Fibroblast of the aortic adventitia (primary cell): ENCODE measurements at places on chromosomes 12 and 14. TPM values are rescaled to one million over a fixed set of nuclear protein-coding genes. Genes with fewer than 3 reads are reported as not detected.

GRCh38 chr14:22200977-22201605 lies 387.9 kb downstream of the DAD1 start:
- DNase-seq: peak; percentile 27

Gene HOXC12
- total RNA-seq: not detected in 2 replicates

Gene GPR137C
- total RNA-seq: 0.49 and 1.7 TPM in 2 replicates

- peak; percentile 40 for DNase-seq
These were observed 74.4 kb downstream of the ARMH4 start for GRCh38 chr14:58077621-58078020.

DNA sequence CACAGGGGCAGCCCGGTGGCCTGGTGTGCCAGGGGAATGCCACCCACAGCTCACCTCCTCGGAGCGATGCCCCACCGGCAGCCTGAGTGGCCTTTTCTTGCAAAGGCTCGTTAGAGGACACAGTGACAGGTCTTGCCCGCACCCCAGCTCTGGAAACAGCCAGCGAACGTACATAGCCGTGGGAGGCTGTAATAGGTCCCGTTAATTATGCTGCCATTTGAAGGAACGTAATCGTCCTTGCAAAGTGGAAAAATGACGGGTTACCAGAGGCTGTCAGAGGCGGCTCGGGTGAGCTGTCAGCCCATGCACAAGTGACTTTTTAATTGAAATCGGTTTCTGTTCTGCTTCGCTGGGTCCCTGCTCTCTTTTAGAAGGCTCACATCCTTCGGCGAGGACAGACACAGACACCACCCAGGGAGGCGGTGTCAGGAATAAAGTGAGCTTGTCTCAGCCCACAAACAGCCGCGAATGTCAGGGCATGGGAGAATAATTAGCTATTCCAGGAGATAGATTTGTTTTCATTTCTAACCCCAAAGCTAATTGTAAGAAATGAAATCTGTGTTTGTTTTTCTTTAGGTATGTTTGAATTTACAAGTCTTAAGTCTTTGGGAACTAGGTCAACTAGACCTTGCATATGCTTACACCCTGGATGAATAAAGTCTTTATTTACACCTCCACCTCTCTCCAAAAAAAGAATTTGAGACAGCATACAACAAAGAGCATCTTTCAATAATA lies 77.2 kb upstream of the RFLNA start:
- no peak for DNase-seq

DNA sequence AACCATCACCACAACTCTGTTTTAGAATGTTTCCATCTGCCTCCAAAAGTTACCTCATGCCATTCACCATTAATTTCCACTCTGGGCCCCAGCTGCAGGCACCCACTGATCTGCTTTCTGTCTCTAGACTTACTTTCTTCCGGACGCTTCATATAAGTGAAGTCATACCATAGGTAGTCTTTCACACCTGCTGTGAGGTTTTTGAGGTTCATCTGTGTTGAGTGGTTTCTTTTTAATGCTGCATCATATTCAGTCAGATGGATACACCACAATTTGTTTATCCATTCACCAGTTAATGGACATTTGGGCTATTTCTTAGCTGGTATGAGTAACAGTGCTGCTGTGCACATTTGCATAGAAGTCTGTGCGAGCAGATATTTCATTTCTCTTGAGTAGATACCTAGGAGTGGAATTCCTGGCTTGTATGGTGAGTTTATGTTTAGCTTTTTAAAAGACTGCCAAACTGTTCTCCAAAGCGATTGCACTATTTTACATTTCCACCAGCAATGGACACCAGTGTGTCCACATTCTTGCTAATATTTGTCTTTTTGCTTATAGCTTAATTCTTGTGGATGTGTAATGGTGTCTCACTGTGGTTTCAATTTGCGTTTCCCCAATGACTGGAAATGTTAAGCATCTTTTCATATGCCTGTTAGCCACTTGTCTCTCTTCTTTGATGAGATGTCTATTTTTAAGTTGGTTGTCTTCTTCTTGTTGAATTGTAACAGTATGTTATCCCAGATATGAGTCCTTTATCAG lies 48.3 kb downstream of the ZFYVE21 start:
- no peak for DNase-seq

Gene MYG1
- 34.8 and 39.5 TPM in 2 replicates for total RNA-seq

Gene CLEC4A
- 0.45 TPM in 1 of 2 replicates, not detected in the other for total RNA-seq

DNA sequence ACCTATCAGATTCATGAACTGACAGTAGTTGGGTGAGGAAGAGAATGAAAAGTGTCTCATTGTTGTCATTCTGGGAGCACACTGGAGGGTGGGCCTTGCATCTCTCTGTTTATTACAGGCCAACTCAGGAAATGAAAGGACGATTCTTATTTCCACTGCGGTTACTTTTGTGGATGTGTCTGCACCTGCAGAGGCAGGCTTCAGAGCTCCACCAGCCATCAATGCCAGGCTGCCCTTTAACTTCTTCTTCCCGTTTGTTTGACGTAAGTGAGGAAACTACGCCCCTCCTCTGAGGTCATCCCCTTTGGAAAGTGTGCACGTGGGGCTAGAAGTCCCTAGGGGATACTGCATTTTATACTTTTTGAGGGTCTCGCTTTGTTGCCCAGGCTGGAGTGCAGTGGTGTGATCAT lies 33.7 kb downstream of the TCTN1 start:
- DNase-seq: no peak

DNA sequence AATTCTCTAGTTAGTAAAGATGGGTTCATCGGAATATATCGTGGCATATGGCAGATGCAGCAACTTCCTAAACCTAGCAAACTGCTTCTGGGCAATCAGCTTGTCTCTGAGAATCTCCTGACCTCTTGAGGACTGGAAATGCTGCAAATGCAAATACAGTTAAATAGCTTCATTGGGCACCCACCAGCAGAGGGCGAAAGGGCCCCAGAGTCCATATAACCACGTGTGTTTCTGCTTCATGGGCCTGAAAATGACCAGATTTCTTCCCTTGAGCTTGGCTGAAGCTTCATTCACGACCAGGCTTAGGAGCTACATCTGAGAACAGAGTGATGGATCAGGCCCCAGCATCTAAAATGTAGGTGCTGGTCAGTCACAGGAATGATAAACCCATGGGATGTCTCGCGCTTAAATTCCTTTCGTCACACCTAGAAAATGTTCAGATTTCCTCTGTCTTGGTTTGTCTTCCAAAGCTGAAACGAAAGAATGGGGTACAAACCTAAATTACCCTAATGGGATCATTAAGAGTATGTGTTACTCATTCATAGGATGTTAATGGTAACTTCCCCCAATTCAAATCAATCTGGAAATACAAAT lies 1482.5 kb upstream of the TMEM132C start:
- DNase-seq: peak; percentile 52

- no peak for DNase-seq
These were observed 46.6 kb downstream of the PPP2R5C start for GRCh38 chr14:101808020-101808641.

DNA sequence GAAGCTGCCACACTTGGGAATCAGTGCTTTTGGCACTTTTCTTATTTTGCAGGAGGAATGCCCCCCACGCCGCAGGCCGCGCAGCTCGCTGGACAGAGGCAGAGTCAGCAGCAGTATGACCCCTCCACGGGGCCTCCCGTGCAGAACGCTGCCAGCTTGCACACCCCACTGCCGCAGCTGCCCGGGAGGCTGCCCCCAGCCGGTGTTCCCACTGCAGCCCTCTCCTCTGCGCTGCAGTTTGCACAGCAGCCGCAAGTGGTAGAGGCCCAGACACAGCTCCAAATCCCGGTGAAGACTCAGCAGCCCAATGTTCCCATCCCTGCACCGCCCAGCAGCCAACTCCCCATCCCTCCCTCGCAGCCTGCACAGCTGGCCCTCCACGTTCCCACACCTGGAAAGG lies 32.3 kb downstream of the EP400 start:
- no peak for DNase-seq

DNA sequence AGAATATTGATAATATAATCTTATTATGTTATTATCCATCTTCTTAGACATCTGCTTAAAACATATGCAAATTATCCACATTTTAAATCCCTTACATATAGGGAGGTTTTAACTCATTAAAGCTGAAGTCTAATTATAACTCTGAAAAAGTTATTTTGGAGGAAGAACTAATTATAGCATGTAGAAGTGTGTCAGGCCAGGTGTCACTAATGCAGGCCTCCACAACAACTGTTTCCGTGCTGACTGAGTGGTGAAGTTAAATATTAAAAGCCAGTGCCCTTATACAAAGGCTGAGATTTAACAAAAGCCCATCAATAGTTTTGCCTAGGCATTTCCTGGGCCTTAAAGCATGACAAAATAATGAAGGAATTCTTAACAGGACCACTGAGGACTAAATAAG lies 157.4 kb downstream of the LRRK2 start:
- DNase-seq: no peak

- no peak for DNase-seq
These were observed 69.0 kb downstream of the KIF26A start for GRCh38 chr14:104207142-104208014.

Gene KCNH3
- 0.08 and 0.18 TPM in 2 replicates for total RNA-seq

- DNase-seq: peak; percentile 90
These were observed 14.8 kb downstream of the PROX2 start for GRCh38 chr14:74860899-74861733.

Gene C12orf42
- not detected in 2 replicates for total RNA-seq

DNA sequence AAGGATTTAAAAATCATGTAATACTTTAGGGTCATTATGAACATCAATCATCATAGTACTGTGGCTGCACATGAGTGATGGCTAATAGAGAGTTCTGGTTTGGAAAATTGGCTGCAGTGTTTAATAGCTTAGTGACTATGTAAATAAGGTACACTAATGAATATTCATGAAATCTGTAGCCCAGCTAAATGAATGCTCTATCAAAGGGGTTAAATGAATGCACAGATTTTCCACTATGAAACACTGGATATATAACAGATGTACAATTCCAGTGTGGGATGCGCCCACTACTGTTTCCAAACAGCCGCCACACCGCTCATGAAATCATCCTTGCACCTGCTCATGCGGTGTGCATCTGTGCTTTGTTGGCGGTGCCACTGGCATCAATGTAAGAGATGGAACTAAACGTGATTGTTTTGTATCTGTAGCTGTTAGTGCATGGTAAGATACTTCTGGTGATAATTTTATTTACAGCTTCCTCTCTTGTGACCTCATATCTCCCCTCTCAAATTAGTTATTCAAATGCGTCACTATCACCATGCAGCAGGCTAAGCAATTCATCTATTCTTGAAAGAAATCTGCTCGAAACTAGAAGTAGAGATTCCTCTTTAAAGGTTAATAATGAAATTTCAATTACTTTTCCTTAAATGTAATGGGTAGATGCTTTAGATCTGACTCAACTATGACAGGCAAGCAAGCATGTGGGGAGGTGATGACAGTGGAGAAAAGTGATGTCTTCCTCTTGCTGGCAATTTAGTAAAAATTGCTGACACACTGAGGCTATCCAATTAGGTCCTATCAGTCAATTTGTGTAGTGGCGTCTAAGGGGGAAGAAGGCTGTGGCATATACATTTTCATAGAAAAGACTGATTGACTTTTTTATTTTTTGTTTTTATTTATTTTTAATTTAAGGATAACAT lies 433.6 kb downstream of the AEBP2 start:
- no peak for DNase-seq

DNA sequence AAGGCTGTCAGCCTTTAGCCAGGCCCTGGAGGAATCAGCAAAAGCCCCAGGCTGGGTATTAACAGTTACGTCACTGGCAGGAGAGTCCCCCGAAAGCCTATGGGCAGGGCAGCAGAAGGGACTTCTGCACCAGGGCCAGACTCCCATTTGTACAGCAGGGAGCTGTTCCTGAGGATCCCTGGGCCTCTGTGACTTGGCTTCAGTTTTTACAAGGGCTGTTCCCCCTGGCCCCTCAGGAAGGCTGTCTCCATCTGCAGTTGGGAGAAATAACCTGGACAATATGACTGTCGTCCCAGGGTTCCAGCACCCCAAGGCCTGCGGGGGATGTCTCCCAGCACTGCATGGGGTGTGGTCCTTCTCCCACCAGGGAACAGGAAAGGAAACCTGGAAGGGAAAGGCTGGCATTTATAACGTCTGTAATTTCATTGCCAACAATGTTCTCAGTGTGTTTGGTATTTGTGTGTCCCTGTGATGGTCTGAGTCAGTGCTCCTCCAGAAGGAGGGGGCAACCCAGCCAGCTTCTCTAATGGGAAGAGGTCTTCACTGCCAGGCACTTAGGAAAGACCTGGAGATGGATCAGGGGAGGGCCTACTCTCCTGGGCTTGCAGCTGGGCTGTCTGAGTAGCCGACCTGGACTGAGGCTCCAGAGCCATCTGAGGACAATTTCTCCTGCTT lies 42.4 kb downstream of the ERH start:
- DNase-seq: peak; percentile 91

DNA sequence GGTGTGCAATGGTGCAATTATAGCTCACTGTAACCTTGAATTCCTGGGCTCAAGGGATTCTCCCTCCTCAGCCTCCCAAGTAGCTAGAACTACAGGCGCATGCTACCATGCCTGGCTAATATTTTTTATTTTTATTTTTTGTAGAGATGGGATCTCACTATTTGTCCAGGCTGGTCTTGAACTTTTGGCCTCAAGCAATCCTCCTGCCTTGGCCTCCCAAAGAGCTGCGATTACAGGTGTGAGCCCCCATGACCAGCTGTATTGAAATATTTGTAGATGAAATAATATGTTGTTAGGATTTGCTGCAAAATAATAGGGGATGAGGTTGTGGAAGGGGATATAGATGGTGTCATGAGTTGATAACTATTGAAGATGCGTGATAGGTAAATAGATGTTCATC lies 4.9 kb downstream of the KLHL28 start:
- no peak for DNase-seq

Gene AQP6
- total RNA-seq: 0.09 TPM in 1 of 2 replicates, not detected in the other

- peak; percentile 92 for DNase-seq
These were observed 108.3 kb downstream of the NUAK1 start for GRCh38 chr12:106030210-106031071.

DNA sequence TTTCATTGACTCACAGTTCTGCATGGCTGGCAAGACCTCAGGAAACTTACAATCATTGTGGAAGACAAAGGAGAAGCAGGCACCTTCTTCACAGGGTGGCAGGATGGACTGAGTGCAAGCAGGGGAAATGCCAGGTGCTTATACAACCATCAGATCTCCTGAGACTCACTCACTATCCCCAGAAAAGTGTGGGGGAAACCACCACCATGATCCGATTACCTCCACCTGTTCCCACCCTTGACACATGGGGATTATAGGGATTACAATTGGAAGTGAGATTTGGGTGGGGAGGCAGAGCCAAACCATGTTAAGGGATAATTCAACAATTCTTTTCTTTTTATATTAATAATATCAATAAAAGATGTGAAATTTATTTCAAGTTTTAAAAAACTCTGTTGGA lies 34.1 kb downstream of the CNTN1 start:
- no peak for DNase-seq

- DNase-seq: no peak
These were observed 215.3 kb upstream of the PKP2 start for GRCh38 chr12:33111850-33112249.

Gene KRT75
- total RNA-seq: not detected in 2 replicates

Gene TMEM132C
- not detected in 2 replicates for total RNA-seq

GRCh38 chr12:105977652-105978051 lies 161.1 kb downstream of the NUAK1 start:
- peak; percentile 39 for DNase-seq

Gene RERGL
- not detected in 2 replicates for total RNA-seq

DNA sequence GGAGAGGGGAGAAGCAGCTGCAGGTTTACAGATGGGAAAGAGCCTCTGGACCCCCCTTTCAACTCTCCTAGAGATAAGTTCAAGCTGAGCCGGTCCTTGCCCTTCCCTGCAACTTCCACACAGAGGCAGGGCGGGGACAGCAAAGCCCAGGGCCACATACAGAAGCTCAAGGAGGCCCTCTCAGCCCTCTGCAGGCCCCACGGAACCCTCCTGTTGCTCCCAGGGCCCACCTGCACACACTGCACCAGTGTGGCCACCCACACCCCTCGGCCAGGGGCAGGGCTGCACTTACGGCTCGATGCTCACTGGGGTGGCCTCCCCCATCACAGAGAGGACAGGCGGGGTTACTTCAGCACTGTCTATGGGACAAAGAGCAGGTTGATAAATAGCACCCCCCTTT lies 13.0 kb upstream of the PNMA1 start:
- no peak for DNase-seq
